Activated CD4-positive, alpha-beta memory T cell treated with anti-CD3 and anti-CD28 coated beads, Interleukin-2, amount 10 ng/mL, durations not matched to agents 7 days and 5 days (primary cell): ENCODE measurements at places on chromosomes 16 and 17. TPM values are rescaled to one million over a fixed set of nuclear protein-coding genes. Genes with fewer than 3 reads are reported as not detected.

ALOX12B gene
- 0.20 TPM for total RNA-seq

MEOX1 gene
- 4.2 TPM for total RNA-seq

CEP295NL gene
- not detected for total RNA-seq

MIS12 gene
- total RNA-seq = 29.0 TPM

EPX gene
- not detected for total RNA-seq

GRCh38 chr17:2295575-2295974, 8.0 kb downstream of the SMG6 start:
- no peak for DNase-seq

DNA sequence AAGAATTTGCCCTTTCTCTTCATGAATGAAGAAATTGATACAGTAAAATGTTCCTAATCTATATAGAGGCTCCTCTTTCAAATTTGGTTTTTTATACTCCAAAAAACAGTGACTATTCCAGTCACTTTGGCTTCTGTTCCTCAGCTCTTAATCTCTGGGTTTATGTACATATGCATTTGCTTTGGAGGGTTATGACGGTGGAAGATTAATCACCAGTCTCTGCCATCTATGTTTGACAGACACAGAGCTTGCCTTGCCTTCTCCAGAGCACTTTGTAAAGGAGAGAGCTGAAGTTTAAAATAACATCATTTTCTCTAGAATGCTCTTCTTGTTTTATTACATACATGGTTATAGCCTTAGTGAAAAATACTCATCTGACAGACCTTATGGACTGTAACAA, 99.3 kb downstream of the NLK start:
- no peak for DNase-seq

- no peak for DNase-seq
Measured at GRCh38 chr16:5917436-5918195, 820.0 kb upstream of the EEF2KMT start.

DNA sequence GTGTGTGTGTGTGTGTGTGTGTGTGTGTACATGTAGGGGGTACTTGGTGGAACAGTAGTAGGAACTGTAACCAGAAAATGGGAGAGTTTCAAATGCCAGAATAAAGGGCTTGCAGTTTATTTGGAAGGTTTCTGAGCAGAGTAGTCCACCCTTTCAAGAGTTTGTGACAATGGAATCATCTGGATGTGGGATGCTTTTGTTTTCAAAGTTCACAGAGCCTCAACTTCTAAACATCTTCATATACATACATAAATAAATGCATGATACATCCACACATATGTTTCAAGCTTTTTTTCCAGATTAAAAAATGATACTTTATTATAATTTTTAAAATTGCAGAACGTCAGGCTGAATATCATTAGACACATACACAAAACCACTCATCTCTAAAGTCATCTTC, 2.4 kb upstream of the PKD1L3 start:
- no peak for DNase-seq

DNA sequence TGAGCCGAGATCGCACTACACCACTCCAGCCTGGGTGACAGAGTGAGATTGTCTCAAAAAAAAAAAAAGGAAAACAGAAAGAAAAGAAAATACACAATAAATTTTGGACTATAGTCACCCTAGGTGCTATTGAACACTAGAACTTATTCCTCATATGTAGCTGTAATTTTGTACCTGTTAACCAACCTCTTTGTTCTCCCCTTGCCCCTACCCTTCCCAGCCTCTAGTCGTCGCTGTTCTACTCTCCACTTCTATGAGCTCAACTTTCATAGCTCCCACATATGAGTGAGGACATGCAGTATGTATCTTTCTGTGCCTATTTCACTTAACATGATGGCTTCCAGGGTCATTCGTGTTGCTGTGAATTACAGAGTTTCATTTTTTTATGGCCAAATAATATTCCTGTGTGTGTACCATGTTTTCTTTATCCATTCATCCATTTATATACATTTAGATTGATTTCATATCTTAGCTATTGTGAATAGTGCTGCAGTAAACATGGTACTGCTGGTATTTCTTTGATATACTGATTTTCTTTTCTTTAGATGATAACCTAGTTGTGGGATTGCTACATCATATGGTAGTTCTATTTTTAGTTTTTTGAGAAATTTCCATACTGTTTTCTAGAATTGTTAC, 28.3 kb downstream of the VPS35L start:
- peak; percentile 25 for DNase-seq

DNA sequence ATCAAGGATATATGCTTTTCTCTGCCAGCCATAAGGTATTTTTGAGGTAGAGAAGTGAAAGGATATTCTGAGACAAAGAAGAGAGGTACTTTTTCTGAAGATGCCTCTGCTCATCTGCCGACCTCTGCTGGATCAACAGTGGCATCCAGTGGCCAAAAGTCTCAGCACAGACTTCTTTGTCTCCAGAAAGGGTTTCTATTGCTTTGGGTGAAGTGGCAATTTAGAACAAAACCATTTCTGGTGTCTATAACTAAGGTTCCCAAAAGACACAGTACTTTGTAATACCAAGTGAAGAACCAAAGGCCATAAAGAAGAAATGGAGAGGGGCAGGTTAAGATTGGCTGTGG, 155.2 kb upstream of the C17orf78 start:
- DNase-seq = peak; percentile 60

GRCh38 chr16:27127308-27127707, 60.6 kb downstream of the C16orf82 start:
- DNase-seq = no peak

- DNase-seq = no peak
Measured at GRCh38 chr16:85568519-85568918, 44.6 kb upstream of the GSE1 start.

DNA sequence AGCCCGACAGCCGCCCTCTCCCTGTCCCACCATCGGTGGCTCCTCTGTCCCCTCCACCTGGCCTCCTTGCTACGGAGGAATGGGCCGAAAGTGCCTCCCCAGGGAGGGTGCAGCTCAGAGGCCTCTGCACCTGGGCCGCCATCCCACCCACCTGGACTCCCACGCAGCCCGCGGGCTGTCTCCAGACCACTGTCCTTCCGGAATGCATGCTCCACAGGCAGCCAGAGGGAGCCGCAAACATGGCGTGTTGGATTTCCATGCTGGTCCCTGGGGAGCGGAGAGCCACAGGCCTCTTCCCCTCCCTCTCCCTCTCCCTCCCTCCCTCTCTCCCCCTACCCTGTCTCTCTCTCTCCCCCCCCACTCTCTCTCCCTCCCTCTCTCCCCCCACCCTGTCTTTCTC, 3.0 kb downstream of the SSTR5 start:
- DNase-seq = no peak

DNA sequence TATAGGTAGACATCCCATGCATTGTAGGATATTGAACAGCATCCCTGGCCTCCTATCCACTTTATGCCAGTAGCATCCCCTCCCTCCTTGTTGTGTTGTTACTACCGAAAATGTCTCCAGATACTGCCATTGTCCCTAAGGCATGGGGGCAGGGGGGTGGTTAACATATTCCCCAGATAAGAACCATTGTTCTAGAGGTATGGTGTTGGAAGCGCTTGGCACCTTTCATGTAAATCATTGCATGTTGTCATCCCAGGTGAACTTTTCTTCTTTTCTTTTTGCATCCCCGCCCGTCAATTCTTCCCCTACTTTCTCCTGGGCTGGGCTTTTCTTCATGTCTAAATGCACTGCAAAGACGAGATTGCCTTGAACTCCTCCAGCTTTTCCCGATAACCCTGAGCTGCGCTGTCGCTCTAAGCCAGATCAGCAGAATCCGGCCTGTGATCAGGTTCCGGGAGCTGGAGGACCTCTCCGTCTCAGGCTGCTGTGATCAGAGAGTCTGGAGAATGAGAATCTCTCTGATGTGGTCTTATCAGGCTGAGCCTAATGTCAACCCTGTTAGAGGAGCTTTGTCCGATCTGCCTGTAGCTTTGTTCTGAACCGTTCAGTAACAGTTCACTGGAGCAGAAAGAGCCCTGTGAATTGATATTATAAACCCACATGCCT, 76.2 kb downstream of the RBFOX1 start:
- DNase-seq = no peak

DNA sequence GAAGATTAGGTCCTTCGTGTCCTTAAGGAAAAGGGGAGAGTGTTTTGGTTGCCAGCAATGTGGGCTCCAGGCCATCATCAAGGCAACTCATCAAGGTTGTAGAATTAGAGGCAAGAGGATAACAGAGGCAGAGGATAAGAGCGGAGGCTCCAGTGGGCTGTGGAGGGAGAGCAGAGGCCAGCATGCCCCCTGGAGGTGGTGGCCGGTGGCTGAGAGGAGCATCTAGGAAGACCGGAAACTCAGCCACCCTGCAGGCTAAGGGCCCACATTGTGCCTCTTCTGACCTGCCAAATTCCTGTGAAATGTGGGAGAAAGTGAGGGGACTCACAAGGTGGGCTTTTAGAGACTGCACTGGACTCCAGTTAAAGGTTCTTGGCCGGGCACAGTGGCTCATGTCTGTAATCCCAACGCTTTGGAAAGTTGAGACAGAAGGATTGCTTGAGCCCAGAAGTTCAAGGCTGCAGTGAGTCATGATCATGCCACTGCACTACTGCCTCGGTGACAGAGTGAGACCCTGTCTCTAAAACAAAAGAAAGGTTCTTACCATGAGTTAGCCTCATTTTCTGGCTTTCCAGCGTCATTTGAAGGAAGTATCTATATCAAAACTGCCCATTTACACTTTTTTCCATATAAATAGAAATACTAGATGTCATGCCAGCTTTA, 62.7 kb upstream of the ADORA2B start:
- DNase-seq = no peak

GRCh38 chr17:78278139-78278741, 46.8 kb downstream of the TMEM235 start:
- DNase-seq = no peak

DNA sequence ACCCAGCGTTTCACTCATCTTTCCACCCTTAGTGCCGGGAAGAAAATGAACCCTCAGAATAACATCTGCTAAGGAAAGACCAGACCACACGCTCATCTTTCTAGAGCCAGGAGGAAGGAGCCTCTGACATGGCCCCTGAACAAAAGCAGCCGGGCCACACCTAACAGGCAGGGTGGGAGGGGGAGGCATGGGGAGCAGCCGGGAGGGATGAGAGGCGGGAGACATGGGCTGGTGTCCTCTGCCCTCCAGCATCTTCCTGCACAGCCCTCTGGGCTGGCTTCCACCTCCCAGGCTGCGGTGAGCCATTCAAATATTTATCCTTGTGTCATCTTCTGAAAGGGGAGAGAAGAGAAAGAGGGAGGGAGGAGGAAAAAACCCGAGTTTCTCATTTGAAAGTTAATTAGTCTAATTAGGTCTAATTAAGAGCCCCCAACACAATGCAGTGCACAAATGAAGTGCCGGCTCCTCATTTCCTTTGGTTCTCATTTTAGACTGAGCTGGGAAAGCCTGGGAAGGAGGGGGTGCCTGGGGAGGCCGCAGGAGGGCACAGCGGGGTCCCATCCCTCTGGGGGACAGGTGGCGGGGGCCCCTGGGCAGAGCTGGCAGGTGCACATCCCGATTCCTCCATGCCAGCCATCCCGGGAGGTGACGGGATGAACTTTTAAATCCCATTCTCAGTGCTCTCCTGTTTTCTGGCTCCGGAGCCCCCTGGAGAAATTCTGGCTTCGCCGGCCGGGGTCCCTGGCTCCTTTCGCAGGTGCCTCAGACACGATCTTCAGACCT, 90.5 kb downstream of the ENGASE start:
- no peak for DNase-seq
